ENCODE measurements at places on chromosomes 2 and 18.

DNA sequence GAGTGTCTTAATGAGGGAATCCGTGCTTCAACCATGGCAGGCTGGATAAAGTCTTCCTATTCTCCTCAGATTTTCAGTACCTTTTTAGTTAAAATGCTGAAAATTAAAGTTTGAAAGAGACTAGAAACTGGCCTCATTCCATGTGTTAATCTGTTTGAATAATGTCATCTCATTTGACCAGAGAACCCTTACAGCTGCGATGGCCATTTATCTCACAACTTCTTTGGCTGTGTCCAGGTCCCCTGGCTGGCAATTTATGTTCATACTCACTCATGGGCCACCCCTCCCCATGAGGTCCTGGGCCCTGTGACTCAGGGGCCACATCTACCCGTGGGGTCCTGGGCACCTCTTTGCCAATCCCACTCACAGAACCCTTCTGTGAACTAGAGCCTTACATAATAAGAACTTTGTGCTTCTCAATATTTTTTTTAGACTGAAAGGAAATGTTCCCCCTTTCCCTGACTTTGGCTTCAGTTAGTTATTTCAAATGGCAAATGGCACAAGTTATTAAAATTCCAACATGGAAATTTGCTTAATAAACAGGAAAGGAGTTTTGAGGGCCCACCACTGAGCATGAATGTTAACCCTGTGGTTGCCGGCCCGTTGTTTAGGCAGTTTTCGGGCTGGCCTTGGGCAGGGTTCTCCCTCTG, 134.6 kb downstream of the UXS1 start:
- DNase-seq: no peak

- DNase-seq: no peak
Observed at GRCh38 chr2:31947871-31948270, 62.9 kb downstream of the MEMO1 start.

DNA sequence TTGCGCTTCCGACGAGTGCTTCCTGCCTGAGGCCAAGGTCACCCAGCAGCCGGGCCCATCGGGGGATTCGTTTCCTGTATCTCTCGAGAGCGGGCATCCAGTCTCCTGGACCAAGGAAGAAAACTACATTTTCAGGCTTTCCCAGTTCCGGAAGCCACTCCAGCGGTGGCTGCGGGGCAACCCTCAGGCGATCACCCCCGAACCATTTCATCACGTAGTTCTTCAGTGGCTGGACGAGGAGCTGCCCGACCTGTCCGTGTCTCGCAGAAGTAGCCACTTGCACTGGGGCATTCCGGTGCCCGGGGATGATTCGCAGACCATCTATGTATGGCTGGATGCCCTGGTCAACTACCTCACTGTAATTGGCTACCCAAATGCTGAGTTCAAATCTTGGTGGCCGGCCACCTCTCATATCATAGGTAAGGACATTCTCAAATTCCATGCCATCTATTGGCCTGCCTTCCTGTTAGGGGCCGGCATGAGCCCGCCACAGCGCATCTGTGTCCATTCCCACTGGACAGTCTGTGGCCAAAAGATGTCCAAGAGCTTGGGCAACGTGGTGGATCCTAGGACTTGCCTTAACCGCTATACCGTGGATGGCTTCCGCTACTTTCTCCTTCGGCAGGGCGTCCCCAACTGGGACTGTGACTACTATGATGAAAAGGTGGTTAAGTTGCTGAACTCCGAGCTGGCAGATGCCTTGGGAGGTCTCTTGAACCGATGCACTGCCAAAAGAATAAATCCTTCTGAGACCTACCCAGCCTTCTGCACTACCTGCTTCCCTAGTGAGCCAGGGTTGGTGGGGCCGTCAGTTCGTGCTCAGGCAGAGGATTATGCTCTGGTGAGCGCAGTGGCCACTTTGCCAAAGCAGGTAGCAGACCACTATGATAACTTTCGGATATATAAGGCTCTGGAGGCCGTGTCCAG, 1.0 kb downstream of the MARS2 start:
- DNase-seq: no peak

DNA sequence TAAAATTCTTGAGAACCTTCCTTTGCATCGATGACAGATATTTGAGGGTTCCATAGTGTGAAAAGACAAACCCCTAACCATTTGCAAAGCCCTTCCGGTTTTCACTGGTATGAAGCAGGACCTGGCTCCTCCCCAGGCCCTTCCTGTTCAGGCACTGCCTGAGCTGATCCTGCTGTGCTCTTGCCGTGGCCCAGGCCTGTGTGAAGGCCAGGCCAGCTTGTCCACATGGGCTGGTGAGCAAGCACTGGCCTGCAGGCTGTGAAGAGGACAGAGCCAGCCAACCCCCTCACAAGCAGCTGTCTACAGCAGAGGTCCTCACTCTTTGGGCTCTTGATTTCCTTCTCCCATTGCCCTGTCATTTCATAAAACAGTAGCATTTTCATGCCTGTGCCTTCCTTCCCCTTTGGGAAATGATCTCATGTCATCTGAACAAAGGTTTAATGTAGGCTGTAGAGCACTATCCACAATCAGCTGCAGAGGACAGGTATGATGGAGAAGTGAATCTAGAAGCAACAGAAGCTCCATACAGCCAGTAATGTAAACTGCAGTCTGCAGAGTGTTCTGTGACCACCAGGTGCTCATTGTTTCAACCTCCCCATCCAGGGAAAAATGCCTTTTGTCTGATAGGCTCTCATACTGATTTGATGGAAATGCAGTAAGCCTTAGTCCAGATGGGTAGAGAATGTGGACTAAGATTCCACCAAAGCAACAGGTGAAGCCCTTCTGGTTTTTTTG, 19.8 kb downstream of the MPHOSPH10 start:
- DNase-seq: no peak

DNA sequence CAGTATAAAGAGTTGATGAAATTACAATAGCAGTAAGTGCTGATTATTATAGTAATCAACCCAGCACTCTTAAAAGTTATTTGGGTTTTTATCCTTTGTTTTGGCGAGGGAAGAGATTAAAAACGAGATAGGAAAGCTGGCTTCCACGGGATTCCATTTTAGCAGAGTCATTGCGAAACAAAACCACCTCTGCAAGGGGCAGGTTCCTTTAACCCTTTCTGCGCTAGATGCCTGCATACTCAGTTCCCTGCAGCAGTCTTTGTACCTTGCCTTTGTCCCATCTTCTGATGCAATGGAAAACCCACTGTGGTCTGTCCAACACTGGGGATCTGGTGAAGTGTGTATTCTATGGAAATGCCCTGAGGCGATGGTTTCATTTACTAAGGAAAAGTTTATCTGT, 2.7 kb downstream of the YPEL5 start:
- DNase-seq: no peak

- DNase-seq: no peak
Observed at GRCh38 chr2:41910126-41910525, 137.7 kb upstream of the PKDCC start.
